Kidney epithelial cell (primary cell): ENCODE measurements at places on chromosomes 11 and 22.

DNA sequence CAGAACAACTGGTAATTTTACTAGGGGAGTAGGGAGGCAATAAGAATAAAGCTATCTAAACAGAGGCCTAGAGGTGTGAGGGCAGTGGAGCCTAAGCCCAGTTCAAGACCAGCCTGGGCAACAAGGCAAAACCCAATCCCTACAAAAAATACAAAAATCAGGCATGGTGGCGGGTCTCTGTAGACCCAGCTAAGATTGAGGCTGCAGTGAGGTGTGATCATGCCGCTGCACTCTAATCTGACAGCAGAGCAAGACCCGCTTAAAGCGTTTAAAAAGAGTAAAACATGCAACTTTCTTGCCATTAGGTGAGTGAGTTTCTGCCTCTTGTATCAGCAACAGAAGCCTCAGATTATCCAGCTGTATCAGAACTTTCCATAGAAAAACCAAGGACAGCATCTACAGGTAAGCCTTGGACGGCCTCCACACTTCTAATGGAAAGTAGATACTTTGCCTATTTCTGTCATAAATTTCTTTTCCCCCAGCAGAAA lies 12.1 kb downstream of the TAF1D start:
- no peak for DNase-seq

GRCh38 chr11:115872416-115872815 lies 368.2 kb upstream of the CADM1 start:
- no peak for DNase-seq

- no peak for DNase-seq
Measured at GRCh38 chr11:88275636-88276035, 61.9 kb downstream of the CTSC start.

DNA sequence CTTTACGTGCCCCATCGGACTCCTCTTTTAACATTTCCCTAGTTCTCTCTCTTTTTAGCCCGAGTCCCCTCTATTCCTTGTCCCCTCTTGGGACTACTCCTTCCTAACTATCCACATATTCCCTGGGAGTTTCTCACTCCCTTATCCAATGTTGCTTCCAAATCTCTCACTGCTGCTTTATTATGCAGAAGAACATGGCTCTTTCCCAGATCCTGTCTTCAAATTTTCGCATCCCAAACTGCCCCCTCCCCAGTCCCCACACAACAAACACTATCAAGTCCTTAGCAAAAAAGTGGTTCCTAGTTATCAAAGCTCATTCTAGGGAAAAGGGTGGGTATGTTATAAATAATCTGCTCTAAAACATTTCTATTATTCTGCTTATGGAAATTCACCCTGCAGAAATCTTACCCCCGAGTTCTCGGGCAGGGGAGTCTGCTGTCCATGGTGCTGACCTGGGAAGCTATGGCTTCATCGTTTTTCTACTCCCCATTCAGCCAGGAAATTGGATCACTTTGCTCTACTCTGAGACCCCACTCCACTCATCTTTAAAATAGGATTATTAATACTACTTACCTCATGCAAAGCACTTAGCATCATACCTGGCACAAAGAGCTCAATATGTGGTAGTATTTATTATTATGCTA lies 393.5 kb downstream of the BUD13 start:
- no peak for DNase-seq

GRCh38 chr11:58178444-58178843 lies 10.4 kb upstream of the OR9Q2 start:
- no peak for DNase-seq

DNA sequence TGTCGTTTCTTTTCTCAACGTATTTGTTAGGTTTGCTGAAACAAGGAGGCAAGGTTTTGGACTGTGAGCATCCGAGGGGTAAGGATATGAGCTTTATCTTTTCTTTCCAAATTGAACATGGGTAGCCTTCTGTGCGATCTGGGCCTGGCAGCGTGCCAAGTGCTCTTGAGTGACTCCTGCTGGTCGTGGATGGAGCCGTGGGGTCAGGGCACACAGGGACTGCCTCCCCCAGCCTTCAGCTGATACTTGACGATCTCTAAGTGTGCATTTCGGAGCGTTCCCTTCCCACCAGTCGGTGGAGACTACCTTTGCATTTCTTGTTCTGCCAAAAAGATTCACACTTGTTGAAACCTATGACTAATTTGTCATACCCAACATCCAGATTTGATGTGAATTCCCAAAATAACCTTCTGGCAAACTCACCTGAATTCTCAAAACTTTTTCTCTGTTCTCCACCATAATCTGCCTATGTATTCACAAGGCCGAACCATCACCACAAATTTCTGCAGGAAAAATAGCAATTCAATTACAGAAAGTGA lies 40.1 kb upstream of the CLMP start:
- DNase-seq = no peak
